Stimulated activated CD8-positive, alpha-beta memory T cell treated with anti-CD3 and anti-CD28 coated beads, Interleukin-15, amount 100 ng/mL, for 48 hours (primary cell): ENCODE measurements at places on chromosomes 6 and 20.

DNA sequence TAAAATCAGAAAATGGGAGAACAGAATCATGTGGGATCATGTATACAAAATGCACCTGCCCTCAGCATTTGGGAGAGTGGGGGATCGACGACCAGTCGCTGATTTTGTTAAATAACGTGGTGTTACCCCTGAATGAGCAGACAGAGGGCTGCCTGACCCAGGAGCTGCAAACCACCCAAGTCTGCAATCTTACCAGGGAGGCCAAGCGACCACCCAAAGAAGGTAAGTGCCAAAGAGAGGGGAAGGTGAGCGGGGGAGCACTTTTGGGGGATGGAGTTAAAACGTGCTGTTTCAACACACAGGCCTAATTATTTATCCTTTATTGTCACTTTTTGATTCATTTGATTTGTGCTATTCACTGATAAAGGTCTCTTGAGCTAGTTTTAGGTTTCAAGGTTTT lies 4.1 kb downstream of the ADGRB3 start:
- DNase-seq = no peak

GRCh38 chr6:74749211-74750147 lies 456.4 kb downstream of the COL12A1 start:
- no peak for DNase-seq

GRCh38 chr6:72560721-72561593 lies 60.9 kb upstream of the KCNQ5 start:
- no peak for DNase-seq

DNA sequence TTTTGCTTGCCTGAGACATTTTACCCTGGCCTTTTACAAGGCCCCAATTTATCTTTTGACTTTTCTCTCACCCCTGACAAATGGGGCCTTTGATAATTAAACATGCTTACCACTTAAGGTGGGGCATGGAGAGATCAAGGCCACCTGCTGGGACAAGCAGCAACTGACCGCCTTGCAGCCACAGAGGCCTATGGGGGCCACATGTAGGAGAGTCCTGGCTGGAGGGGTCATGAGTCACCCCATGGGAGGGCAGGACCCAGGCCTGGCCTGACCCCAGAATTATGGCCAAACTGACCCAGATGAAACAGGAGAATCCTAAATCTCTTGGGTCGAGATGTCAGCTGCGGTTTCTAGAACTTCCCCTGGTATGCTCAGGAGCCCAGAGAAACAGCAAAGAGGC lies 8.5 kb upstream of the OCSTAMP start:
- DNase-seq = no peak

- DNase-seq = no peak
Measured at GRCh38 chr6:106316375-106316766, 9.2 kb downstream of the ATG5 start.

DNA sequence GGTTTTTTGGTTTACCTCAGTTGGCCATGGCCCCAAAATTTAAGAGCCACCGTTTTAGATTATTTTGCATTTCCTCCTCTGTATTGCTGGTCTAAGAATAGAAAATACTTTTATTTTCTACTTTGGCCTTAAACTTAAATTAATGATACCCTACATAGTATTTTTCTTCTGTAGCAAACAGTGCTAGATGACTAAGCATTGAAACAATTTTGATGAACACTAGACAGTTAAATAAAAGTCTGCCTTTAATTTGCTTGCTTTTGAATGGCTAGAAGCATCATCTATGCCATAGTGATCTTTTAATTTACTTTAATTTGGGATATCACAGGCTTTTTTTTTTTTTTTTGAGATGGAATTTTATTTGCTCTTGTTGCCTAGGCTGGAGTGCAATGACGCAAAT lies 106.4 kb downstream of the CD109 start:
- no peak for DNase-seq

DNA sequence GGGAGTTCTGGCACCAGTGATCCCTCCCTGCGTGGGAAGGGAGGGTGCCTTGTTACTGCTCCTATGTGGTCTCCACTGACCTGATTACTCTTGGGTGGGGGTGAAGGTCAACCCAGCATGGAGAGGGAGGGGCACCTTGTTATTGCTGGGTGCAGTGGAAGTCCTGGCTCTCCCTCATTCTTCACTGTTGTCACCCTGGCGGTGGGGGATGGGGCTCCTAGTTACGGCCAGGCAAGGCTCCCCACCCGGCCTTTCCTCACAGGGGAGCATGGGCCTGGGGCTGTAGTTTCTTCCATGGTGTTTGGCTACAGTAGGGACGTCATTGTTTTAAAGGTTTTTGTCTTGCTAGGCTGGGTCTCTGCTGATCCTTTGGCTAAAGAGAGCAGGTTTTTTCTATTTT lies 40.8 kb downstream of the PACSIN1 start:
- DNase-seq = no peak

DNA sequence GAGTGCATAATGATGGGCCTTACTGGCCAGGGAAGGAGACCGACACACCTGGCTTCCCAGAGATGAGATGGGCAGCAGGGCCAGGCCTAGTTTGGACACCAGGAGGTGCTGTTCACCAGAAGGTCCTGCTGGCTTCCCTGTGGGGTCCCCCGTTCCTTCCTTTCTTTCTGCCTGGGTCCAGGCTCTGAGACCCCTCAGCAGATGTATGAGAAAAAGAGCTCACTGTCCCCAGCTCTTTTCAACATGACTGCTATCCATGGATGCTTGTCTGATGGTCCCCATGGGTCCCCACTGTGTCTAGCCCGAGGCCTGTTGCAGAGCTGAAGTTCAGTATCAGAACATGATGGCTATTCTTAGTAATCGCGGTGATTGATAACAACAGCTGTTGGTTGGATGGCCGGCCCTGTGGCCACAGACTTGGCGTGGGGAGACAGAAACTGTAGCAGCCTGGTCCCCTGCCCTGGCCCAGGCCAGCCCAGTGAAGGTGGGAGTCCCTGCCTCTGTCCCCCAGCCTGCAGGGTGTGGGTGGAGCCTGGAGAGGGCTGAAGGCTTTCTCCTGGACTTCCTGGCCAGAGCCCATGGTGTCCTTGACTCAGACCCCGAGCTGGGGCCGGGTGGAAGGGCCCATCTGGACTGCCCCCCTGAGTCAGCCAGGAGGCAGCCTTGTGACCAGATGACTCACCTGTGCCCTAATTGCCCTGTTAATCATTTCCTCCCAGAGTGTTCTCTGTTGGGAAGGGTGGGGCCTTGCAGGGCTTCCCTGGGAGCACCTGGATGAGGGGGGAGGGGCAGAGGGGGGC lies 9.9 kb upstream of the BAK1 start:
- no peak for DNase-seq

DNA sequence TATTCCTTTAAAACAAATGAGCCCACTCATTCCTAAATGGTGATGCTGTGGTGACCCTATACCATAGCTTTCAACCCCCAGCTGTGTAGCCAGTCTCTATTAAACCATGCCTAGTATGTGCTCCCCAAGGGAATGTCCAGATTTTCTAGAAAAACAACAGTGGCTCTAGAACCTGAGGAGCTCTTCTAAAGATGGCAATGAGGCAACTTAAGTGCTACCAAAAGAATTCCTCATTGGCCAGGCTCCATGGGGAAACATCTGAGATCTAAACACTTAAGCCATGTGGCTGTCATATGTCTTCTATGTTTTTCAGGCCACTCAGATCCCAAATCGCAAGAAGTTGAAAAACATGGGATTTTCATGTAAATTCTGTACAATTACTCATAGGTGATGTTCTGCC lies 191.0 kb downstream of the TPBG start:
- DNase-seq = no peak
